ENCODE measurements at places on chromosomes 6 and 20. TPM values are rescaled to one million over a fixed set of nuclear protein-coding genes. Genes with fewer than 3 reads are reported as not detected.

CRISP2 gene
- polyA plus RNA-seq = 0.18 TPM

PAQR8 gene
- polyA plus RNA-seq = 17.6 TPM

DNA sequence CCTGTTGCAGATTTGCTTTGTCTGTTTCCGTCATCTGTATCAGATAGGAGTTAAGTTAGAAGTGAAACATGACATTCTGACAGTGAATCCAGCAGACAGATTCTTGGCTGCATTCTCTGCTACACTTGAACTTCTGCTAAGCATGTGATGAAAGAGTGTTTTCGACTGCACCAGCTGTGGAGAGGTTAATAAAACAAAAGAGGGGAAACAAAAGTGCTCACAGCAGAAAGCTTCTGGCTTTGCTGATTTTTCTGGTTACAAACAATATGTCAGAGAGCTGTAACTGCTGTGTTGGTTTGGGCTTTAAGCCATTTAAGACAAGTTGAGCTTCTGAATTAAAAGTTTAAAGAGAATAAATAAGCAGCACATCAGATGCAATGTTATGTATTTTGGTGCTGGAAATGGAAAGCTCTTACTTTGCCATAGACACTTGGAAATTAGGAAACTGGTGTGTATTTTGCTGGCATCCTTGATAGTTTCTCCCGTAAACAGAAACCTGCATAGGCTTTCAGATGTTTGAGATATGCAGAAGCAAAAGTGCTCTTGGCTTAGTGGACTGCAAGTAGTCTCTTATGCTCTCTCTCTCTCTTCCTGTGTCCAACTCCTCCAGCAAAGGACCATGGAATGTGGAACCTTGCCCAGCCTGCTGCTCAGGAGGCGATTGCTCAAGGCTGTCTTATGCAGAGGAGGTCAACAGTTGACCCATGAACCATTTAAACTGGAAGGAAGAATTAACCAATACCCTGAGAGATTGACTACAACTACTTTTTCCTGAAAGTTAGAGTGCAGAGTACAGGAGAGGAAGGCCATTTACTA lies 104.9 kb downstream of the RPS12 start:
- peak; percentile 72 for DNase-seq

DNA sequence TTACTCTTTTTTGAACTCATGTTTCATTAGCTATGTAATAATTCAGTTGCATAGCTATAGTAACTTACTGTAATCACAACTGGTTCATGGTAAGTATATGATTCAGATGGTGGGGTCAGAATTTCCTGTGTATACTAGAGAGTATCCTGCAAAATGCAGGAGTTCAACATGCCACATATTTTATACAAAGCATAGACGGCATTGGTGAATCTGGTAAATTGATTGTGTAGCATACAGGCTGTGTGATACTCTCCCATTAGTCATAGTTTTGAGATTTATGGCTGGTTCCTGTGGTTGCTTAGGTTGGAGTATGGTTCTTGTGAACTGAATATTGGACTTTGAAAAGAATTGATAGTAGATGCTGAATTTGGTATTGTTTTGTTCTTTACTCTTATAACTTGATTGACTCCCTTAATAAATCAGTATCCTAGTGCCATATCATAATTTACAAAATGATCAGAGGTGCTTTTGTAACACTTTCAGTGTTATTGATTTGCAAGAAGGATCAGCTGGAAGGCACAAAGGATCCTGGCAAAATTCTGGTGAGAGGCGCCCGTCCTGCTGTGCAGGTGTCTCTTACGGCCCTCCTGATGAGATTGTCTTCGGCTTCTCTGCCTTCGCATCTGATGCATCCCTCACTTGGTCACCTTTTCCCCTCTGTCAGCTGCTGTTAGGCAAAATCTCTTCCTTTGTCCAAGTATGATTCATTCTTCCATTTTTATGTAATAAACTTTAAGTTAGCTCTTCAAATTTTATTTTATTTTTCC lies 22.6 kb downstream of the SNX9 start:
- DNase-seq = no peak

DNA sequence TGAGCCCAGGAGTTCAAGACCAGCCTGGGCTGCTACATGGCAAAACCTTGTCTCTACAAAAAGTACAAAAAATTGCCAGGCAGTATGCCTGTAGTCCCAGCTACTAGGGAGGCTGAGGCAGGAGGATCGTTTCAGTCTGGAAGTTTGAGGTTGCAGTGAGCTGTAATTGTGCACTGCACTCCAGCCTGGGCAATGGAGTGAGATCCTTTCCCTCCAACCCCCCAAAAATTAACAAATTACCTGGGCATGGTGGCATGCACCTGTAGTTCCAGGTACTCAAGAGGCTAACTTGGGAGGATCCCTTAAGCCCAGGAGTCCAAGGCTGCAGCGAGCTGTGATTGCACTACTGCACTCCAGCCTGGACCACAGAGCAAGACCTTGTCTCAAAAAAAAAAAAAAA lies 29.4 kb upstream of the GMPR start:
- no peak for DNase-seq
